ENCODE measurements at places on chromosomes 6 and 20.

GRCh38 chr20:6044115-6044514 lies 9.7 kb downstream of the LRRN4 start:
- DNase-seq = no peak

- DNase-seq = peak; percentile 94
Observed at GRCh38 chr20:7673841-7674240, 266.4 kb downstream of the HAO1 start.

GRCh38 chr20:41147767-41148191 lies 10.4 kb downstream of the PLCG1 start:
- DNase-seq = no peak

GRCh38 chr6:136522636-136523035 lies 27.6 kb downstream of the MAP7 start:
- DNase-seq = no peak

DNA sequence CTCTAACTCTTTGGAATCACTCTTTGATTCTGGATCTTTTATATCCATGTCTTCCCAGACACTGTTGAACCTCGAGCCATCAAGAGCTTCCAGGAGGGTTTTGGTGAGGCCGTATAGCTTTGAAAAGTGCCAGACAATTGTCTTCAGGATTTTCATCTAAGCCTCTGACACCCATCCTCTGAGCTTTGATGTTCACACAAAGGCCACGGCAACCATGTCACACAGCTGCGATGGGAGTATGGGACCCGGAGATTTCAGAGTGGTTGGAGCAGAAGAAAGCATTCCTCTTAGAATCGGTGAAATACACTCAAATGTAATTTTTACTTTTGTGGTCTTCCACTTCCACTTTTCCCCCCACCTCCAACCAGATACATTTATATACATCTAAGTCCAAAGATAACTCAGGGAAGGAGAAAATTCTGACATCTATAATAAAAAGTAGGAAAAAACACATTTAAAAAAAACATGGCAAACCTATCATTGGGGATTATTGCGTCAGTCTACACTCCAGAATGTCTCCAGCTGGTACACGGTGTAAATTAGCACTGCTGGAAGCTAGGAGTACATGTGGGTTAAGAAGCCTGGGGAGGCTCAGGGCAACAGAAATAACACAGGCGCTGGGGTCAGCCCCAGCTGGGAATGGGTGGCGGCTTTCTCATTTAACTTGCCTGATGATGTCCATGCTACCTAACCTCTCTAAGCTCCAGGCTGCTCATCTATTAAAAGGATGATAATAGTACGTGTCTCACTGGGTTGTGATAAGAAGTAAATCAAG lies 92.7 kb downstream of the LY86 start:
- no peak for DNase-seq

DNA sequence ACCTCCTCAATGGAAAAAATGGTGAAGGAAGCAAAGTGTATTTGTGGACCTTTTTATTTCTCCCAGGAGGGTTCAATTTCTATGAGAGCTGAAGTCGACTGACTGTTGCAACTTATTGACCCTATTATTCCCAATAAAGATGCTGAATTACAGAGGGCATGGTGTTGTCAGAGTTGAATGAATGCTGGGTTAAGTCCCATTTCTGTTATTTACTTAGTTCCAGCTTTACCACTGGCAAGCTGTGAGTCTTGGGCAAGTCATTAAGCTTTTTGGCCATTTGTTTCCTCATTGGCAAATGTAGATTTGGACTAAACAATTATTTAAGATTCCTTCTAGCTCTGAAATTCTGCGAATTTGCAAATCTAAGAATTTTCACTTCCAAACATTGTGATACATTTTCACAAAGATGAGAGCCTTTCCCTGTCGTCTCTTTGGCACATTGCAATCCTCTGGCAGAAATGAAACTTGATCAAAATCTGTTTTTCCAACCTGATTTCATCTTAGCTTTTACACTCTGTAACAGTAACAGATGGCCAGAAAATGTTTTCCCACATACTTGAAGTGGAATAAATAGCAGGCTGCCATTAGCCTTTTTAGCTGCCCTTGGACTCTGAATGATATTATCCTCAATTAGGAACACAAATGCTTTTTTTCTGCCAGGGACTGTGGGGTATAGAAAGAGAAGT lies 21.3 kb downstream of the BLTP3A start:
- DNase-seq = no peak

- no peak for DNase-seq
Observed at GRCh38 chr20:4918473-4918872, 82.8 kb downstream of the SLC23A2 start.

- peak; percentile 58 for DNase-seq
Observed at GRCh38 chr6:100309174-100309573, 155.5 kb downstream of the SIM1 start.

GRCh38 chr6:137746264-137746663 lies 120.8 kb upstream of the TNFAIP3 start:
- no peak for DNase-seq

DNA sequence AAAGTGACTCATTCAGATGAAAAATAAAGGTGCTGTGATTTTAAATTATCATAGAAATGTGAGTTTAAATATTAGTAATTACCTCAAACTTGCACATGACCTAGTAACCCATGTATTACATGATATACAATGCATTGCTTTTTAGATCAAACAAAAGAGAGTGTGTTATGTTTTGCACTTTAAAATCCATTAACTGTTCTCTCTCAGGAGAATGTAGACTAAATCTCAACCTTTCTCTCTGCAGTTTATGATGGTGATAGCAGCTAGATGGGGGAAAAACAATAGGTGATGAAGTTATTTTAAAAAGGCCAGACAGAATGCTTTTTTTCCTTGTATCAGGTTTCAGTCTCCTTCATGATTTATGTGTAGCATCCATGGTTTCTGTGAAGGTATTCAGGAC lies 404.4 kb upstream of the RNF217 start:
- DNase-seq = no peak

GRCh38 chr6:131443514-131443913 lies 129.5 kb upstream of the ARG1 start:
- DNase-seq = no peak

- DNase-seq = no peak
Observed at GRCh38 chr6:168420084-168420483, 20.9 kb upstream of the SMOC2 start.

Data from fibroblast of upper back skin (primary cell).